ENCODE measurements at places on chromosomes 6 and 20.

- DNase-seq = no peak
Measured at GRCh38 chr6:35642471-35643161, 46.1 kb downstream of the FKBP5 start.

GRCh38 chr20:9322661-9323060 lies 191.7 kb upstream of the LAMP5 start:
- no peak for DNase-seq

GRCh38 chr6:166400181-166400580 lies 17.4 kb upstream of the MPC1 start:
- DNase-seq = no peak

DNA sequence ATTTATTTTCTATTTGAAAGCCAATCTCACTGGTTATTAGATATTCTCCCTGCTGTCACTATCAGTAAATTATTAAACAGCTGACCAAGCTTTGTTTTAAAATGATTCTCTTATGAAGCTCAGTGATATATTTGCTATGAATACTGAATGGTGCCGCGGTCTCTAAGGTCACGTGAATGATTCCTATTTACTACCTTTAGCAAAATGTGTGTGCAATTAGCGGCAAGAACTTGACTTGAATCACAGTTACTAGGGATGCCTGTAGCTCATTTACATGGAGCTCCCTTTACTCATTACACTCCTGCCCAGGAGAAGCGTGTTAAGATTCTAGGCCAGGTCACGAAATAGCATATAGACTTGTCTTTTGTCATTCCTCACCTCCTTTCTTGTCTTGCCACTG lies 12.4 kb upstream of the PTPRT start:
- no peak for DNase-seq

GRCh38 chr20:31669876-31670275 lies 32.2 kb downstream of the COX4I2 start:
- no peak for DNase-seq

DNA sequence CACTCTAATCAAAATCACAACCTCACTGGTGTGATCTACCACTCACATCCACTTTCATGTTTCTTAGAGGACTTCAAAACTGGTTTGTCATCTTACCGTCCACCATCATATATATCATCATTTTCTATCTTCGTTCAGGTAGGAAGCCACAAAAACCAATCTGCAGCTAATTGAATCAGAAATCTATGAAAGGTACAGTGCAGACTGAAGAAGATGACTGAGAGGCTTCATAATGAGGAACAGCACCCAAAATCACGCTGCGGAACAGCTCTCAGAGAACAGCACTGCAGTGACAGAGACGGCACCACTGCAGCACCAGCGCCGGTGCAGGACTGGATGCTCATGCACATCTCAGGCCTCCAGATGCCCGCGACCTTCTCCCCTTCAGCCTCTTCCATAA lies 13.0 kb downstream of the GMDS start:
- DNase-seq = no peak

GRCh38 chr20:19688031-19688806 lies 69.8 kb upstream of the RIN2 start:
- peak; percentile 46 for DNase-seq

DNA sequence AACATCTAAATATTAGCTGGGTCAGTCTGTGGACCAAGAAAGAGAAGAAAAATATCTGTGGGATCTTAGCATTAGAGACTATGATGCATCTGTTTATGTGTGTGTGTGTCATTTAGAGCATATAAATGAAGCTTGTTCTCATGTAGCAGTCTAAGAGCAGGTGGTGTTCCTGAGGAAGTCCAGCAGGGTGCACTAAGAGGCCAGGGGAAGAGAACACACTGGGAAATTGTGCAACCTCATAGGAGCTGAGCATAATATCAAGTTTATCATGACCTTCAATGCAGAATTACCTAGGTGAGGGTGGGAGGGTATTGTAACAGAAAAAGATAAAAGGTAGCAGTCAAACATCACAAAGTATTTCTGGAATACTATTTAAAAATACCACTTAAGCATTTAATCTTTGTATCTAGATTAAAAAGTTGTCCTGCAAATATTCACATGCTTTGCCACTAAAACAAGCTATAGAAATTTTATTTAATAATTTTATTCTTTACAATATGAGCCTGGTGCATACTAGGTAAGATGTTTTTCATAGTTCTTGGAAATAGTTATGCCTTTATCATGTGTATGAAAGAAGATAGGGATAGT lies 80.5 kb downstream of the SMPDL3A start:
- DNase-seq = peak; percentile 47

DNA sequence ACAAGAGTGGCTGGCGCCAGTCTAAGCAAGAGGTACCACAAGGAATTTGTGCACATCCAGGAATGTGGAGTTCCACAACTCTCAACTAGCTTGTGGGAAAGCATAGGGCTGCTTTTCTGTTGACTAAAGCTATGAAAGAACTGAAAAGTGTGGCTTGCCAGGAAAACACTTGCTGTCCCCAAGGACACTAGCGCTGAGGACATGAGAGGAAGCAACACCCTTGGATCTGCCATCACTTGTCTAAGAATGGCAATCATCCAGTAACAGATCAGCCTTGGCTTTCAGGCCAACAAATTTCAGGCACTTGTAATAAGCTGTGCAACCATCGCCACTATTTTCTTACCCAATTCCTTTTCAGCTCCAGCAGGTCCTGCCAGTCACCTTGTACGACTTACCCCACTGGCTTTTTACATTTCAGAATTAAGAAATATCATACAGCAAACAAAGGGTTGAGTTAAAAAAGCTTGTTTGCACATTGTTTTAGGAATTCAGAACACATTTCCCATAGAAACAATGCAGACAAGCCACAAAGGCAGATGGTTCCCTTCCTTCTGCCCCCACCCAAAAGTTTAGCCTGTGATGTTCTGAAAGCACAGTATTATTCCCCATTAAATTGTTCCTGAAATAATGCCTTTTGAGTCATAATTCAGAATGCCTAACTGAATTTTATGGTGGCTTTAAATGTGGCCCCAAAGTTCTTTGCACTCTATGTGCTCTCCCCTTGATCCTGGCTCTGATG lies 57.9 kb upstream of the SSTR4 start:
- no peak for DNase-seq

- peak; percentile 87 for DNase-seq
Measured at GRCh38 chr6:22149501-22150367, 147.1 kb downstream of the PRL start.

DNA sequence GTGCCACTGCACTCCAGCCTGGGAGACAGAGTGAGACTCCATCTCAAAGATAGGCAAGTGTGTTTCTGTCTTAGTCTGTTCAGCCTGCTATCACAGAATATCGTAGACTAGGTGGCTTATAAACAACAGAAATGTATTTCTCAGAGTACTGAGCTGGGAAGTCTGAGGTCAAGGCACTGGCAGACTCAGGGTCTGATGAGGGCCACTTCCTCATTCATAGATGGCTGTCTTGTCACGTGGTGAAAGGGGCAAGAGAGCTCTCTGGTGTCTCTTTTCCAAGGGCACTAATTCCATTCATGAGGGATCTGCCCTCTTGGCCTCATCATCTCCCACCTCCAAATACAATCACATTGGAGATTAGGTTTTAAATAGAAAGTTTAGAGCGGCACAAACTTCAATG lies 95.6 kb upstream of the PHACTR3 start:
- no peak for DNase-seq

- DNase-seq = no peak
Measured at GRCh38 chr6:12298995-12299394, 8.8 kb downstream of the EDN1 start.

DNA sequence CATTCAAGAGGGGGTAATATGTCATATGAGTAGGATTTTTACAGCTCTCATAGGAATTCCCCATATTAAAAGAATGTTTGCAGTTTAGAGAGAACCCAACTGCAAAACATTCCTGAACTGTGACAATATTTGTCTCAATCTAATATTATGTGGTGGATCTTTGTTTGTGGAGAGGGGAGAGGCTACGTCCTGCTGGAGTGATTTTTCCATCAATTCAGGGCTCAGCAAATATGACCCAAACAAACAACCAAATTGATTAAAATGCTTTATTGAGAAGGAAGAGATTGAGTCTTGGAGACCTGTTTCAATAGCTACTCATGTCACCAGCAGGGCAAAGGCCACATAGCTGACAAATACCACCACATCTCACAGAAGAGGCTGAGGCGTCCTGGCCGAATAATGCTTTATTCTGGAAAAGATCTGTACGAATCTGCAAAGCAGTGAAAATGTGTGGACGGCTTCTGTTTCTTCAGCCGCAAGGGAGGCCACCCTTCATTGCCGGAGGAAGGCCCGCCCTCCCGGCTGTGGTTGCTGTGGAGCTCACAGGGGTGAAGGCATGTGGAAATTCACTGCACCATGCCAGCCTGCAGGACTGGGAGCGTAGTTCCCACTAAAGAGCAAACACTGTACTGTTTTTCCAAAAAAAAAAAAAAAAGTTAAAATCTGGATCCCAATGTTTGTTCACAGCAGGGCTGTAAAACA lies 89.7 kb upstream of the QKI start:
- peak; percentile 60 for DNase-seq

DNA sequence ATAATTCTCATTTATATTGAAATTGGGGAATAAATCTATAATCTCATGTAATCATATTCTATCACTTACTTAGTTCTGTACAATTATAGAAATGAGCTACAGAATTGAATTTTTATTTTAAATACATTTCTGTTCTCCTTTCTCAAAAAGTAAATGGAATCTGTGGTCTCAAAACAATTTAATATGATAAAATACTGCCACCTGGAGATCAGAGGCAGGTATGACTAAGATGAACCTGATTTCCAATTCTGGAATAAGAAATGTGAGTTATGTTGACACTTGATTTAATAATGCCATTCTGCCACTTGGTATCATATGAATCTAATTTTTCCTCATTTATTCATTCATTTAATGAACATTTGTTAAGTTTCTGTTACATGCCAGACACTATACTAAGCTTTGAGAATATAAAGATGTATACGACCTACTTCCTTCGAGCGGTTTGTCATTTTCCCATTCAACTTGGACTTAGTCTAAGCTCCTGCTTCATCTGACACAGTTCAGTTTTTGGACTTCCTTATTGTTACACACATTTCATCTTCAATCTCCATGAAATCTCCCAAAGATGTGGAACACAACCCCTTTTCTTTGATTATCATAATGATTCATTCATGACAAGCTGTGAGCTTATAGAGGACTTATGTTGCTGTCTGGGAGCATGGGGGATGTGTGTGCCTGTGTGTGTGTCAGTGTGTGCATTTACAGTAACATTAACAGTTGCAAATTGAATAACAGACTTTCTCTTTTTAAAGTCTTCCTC lies 7.5 kb upstream of the CCDC28A start:
- no peak for DNase-seq

- no peak for DNase-seq
Measured at GRCh38 chr20:50537546-50538201, 27.5 kb downstream of the PTPN1 start.

DNA sequence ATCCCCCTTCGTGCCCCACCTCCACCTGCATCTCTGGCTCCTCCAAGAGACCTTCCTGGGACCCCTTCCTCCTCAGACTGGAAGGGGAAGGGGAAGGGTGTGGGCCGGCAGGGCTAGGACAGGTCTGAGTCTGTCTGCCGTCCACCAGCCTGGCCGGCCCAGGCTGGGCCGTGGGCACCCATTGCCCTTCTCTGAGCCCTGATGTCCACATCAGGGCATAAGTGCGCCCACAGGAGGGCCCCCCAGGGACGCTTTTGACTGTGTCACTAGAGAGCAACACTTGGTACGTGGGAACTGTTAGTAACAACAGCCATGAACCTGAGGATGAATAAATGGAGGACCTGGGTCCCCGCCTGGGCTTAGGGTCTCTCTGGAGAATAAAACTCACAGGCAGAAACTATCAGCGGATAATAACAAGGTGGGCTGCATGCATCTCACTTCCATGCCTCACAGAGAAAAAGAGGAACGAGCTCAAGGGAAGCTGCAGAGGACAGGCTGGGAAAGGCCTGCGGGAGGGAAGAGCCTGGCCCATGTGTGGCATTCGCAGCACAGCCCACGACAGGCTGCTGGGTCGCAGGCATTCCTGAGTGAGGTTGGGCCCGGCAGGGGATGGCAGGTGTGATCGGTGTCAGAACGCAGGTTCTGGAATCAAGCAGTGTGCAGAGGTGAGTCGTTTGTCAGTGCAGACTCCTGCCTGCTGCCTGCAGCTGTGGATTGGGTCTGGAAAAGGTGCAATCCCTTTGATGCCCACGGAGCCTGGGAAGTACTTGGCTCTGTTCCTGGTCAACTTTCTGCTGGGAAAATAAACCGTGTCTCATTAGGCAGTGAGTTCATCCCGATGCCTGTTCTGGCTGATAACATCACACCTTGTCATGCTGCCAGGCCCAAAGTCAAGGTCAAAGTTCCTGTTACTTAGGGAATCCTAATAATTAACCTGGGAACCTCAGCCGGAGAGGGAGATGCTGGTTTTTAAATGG lies 60.9 kb downstream of the BCAS4 start:
- DNase-seq = no peak

DNA sequence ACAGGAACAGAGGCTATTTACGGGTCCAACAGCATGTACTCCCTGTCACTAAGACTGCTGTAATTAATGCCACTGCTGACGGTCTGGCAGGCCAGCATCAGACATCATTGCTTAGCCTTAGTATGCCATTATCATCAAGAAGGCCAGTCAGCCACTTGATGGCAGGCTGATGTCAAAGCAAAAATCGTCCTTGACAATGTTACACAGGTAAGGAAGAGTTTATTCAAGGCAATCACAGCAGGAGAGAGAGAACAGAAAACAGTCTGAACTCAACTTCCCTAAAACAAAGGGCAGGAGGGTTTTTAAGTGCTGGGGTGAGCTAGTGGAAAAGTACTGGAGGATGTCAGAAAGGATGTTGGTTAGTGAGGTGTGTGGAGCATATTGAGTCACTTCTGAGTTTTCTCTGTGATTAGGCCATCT lies 25.1 kb downstream of the FKBP1C start:
- DNase-seq = no peak

- DNase-seq = no peak
Measured at GRCh38 chr6:3575701-3576100, 118.9 kb upstream of the SLC22A23 start.

DNA sequence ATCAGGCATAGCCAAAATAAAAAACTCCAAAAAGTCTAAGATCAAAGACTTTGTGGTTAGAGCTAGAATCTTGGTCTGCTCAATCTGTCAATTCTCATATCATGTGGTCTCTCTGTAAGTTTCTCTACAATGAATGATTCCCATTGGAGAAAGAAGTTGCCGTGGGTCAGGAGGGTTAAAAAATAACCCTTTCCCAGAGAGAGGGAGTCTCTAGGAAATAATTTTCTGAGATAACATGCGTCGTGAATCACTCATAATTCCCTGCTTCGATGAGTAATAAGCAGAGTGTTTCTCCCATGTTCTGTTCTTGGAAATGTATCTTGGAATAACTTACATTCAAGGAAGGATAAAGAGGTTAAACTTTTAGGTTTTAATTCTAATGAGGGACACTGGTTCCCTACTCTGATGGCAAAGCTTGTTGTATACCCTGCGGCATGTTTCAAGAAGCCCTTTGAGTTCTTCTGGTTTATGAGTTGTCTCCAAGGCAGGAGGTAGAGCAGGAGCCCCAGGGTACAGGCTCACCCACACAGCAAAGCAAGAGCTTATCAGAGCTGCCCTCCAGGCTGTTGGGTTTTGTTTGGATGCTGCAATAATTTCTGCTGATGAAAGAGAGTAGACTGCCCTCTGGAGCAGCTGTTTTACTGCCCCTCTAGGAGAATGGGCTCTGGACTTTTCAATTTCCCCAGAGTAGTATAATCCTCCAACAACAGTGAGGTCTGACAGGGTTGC lies 599.1 kb downstream of the QKI start:
- DNase-seq = no peak

GRCh38 chr6:86936834-86937218 lies 502 bp upstream of the HTR1E start:
- no peak for DNase-seq
